ENCODE measurements at places on chromosomes 3 and 15.

DNA sequence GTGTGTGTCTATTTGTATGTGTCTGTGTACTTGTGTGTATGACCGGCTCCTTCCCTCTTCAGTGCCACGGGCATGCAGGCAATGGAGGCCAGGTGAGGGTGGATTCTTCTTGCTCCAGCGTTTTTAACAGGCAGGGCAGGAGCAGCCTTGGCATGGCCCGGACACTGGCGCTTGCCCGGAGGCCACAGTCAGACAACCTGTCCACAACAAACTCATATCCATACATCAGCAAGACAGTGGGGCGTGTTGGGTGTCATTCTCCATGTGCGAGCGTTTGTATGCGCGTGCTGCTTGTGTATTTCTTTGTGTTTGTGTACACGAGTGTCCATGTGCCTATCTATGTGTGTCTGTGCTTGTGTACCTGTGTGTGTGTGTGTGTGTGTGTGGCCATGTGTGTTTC lies 29.8 kb downstream of the PTH1R start:
- DNase-seq, result no peak

GRCh38 chr3:10928407-10928960 lies 64.1 kb upstream of the SLC6A1 start:
- DNase-seq, result no peak

DNA sequence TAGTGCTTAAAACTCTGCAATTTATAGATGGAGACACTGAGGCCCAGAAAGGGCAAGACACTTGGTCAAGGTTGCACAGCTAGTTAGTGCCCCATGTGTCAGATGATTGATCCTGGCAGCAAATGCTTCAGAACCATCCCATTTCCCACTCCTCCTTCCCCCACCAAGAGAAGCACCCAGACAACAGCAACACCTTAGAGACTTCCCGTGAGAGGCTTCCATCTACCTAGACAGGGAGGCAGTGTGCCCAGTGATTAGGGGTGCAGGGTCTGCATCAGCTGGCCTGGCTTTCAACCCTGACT lies 77.6 kb downstream of the CORO2B start:
- DNase-seq, result no peak

DNA sequence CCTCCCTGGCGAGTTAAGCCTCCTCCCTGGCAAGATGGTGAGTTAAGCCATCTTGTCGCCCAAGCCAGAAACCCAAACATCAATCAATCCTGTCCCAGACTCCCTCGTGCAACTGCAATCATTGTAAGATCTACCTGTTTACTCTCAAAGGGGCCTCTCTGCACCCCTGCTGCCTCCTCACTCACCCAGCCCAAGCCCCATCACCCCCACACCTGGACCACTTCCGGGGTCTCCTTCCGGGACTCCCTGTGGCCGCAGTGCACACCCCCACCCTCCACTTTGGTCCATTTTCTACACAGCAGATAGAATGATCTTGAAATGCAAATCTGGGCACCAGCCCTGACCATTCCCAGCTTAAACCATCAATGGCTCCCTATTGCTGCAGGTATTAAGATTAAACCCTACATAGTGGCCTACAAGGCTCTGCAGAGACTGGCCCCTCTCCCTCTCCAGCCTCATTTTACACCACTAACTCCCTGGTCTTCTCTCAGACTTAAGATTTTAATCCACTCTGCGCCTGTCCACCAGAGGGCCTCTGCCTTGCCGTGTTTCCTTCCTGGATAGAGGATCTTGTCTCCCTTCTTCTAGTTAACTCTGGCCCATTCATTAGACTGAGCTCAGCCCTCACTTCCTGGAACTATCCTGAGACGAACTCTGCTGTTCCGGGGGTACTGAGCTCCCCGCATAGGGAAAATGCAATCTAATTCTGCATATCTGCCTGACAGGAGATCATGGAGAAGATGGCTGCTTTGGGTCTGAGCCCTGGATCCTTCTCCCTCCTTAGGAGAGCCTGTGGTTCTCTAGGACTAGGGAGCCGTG lies 41.9 kb upstream of the SLC6A1 start:
- no peak for DNase-seq

DNA sequence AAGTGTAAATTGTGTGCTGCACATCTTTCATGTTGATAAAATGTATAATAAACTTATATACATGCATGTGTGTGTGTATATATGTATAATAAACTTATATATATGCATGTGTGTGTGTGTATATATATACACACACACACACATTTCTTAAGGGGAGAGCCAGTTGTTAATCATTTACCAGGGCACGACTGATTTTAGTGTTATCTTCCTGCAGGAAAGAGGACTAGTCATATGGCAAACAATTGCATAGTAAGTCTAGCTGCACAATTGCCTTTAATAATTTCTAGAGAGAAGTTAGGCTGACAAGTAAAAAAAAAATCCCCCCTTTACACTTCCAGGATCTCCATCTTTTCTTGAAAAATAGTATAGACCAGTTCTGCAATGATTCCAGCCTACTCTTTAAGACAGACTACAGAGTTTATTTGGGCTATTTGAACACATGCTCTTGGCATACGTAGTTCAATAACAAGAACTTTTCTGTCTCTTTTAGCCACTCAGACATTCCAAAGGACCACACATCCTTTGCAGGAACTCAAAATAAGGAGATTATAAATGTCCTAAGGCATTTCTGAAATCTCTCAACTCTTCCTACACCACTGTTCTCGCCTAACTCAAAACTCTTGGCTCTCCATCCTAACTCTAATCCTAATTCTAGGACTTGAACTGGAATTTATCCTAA lies 163.6 kb upstream of the SETMAR start:
- DNase-seq, result no peak

GRCh38 chr3:157204431-157204830 lies 44.5 kb upstream of the CCNL1 start:
- no peak for DNase-seq

GRCh38 chr15:97576929-97577645 lies 383.4 kb upstream of the ARRDC4 start:
- DNase-seq, result no peak

- no peak for DNase-seq
These were observed 118.0 kb downstream of the ABI3BP start for GRCh38 chr3:100875239-100875638.

DNA sequence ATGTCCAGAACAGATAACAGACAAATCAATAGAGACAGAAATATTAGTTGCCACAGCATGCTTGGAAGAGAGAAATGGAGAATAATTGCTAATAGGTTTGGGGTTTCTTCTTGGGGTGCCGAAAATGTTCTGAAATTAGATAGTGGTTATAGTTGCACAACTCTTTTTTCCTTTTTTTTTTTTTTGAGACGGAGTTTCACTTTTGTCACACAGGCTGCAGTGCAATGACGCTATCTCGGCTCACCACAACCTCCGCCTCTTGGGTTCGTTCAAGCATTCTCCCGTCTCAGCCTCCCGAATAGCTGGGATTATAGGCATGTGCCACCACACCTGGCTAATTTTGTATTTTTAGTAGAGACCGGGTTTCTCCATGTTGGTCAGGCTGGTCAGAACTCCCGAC lies 163.3 kb downstream of the PLCH1 start:
- no peak for DNase-seq

DNA sequence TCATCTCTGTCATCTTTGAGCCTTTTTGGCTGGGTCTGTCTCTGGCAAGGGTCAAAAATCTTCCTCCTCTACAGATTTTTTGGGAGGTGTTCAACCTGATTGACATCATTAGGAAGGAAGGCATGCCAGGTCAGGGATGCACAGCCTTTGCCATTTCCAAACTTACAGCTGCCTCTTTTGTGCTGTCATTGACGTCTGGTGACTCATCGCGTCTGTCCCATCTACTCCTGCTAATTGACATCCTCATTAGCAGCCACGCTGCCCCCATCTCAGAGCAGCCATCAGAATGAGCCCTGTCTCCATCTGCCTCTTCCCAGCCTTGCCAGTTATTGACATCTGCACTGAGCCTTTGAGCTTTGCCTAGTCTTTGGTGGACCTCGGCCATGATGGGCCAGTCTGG lies 53.0 kb downstream of the PDIA5 start:
- no peak for DNase-seq

- no peak for DNase-seq
These were observed 9.8 kb downstream of the SLC6A1 start for GRCh38 chr3:11002371-11002807.

GRCh38 chr3:143236226-143236964 lies 116.8 kb downstream of the CHST2 start:
- no peak for DNase-seq

- no peak for DNase-seq
These were observed 1005.9 kb upstream of the CFAP20DC start for GRCh38 chr3:60055765-60056164.

DNA sequence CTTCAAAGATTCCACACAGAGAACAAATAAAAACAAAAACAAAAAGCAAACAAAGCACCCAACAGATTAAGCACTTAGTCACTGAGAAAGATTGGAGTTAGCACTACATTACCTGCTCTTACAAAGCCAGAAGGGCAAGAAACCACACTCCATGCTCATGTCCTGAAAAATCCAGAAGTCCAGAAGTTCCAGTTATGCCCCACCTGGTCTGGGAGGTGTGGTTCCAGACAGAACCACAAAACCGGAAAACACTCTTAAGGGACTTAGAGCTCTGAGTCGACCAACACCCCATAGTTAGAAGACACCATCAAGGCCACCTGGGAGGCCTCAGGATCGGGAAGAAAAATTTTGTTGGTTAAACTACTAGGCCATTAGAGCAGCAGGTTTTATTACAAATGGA lies 88.9 kb downstream of the TNIK start:
- no peak for DNase-seq

GRCh38 chr3:27666272-27666671 lies 55.9 kb downstream of the EOMES start:
- no peak for DNase-seq

DNA sequence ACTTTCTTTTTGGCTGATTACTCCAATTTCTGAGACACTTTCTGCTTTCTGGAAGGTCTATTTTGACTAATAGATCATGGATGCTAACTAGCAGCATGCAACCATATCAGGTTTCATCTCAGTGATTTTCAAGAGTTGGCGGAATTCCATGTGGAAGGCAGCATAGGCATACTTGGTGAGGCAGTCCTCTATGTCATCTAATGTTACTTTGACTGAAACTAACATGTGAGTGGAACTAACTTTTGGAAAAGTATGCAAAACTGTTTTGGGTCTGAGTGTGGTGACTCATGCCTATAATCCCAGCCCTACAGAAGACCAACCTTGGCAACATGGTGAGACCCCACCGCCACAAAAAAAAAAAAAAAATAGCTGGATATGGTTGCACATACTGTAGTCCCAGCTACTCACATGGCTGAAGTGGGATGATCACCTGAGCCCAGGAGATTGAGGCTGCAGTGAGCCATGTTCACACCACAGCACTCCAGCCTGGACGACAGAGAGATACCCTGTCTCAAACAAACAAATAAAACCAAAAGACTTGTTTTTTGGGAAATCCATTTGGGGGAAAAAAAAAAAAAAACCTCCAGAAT lies 1033.7 kb downstream of the ROBO1 start:
- DNase-seq, result no peak

DNA sequence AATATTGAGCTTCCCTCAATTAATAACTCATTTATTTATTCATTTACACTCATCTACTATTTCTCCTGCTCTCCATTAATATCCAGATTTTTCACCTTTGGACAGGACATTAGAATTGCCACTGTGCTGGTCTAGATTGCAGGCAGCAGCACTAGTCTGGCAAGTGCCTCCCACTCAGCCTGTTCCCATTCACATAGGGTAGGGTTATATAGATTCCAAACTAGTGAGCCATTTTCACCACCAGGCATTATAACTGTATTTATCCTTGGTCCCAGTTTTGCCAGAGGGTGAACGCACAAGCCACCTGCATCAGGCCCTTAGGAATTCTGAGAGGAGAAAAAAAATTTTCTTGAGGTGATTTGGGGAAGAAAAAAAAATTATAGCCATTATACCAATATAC lies 44.5 kb downstream of the ANAPC13 start:
- DNase-seq, result no peak

DNA sequence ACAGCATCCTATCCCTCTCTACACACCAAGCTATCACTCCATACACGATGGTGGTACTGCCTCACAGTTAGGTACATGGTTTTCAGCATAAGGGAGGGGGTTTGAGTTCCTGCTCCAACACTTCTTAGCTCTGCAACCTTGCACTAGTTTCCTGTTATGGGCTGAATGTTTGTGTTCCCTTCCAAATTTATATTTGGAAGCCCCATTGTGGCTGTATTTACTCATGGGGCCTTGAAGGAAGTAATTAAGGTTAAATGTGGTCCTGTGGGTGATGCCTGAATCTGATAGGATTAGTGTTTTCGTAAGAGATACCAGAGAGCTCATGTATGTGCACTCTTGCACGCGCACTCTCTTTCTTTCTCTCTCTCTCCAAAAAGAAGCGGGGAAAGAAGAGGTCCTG lies 259.4 kb downstream of the RORA start:
- DNase-seq, result no peak

DNA sequence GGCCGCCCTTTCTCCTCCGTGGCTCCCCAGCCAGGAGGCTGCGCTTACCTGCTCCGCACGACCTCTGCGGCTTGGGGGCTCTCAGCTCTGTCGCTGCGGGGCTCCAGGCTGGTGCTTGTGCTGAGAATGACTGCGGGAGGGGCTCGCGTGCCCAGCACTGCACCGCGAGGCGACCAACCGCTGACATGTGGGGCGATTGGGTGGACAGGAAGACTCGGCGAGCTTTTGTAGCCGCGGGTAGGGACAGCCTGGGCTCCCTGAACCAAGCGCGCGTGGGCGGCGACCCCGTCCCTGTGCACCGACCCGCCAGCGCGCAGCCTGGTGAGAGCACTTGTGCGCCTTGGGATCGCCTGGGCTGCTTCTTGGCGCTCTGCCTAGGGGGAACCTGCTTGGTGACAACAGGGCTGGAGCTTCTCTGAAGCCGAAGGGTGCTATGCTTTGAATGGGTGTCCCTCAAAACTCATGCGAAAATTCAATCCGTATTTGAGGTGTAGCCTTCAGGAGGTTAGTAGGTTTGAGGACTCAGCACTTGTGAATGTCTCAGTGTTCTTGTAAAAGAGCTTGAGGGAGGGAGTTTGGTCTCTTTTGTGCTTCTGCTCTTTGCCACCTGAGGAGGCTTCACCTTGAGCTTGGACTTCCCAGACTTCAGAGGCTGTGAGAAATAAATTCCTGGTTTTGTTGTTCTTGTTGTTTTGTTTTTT lies 50.4 kb downstream of the IL12A start:
- DNase-seq, result no peak

DNA sequence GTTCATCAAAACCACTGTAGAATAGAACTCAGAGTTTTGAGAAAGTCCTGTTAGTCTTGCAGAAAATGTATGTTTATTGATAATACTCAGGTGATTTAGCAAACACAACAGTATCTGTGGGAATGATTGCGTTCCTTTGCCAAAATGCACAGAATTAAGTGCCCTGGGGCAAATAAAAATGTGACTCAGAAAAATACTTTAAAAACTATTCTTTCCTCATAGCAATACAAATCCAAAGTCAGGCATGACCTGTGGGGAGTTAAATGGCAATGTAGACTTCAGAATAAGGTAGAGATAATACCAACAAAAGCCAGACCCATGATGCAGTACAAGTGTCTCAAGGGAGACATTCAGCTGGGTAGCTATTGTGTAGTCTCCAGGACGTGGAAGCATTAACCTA lies 72.3 kb upstream of the SNTN start:
- no peak for DNase-seq

GRCh38 chr15:67863442-67863987 lies 23.7 kb upstream of the RNU6-1 start:
- peak; percentile 58 for DNase-seq

All from stimulated activated CD4-positive, alpha-beta T cell treated with anti-CD3 and anti-CD28 coated beads, TNF-alpha, amount 100 ng/mL, for 48 hours (primary cell).